ENCODE measurements at places on chromosomes 5 and 9.

GRCh38 chr5:89471115-89471514, 588.1 kb upstream of the MEF2C start:
- DNase-seq = no peak

GRCh38 chr5:153212471-153212870, 278.0 kb upstream of the GRIA1 start:
- no peak for DNase-seq

GRCh38 chr5:51383131-51384121, at the start of gene ISL1:
ISL1 (plus strand) TSS chr5:51383448; CDS start chr5:51383672, 224 bp downstream.
- no peak for DNase-seq

DNA sequence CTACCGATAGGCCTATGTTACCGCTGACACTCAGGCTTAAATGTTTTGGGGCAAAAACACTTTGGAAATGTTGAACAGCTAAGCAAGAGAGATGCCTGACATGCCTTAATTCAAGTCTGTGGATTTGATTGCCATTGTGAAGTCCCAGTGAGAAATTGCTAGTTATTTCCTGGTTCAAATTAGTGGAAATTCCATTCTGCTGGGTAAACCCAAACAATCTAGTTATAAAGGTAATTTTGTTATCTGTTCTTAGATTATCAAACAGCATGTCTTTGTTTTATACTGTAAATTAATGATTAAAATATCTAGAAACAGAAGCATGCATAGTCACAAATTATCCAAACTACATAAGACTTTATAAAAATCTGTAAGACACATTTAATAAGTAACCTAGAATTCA, 96.6 kb downstream of the PJA2 start:
- DNase-seq = no peak

- DNase-seq = peak; percentile 56
These were observed 861 bp downstream of the UBQLN1 start for GRCh38 chr9:83706676-83707517.

GRCh38 chr5:97838214-97838613, 655.2 kb upstream of the RIOK2 start:
- no peak for DNase-seq

GRCh38 chr5:139368613-139369012, 14.5 kb downstream of the SLC23A1 start:
- no peak for DNase-seq

DNA sequence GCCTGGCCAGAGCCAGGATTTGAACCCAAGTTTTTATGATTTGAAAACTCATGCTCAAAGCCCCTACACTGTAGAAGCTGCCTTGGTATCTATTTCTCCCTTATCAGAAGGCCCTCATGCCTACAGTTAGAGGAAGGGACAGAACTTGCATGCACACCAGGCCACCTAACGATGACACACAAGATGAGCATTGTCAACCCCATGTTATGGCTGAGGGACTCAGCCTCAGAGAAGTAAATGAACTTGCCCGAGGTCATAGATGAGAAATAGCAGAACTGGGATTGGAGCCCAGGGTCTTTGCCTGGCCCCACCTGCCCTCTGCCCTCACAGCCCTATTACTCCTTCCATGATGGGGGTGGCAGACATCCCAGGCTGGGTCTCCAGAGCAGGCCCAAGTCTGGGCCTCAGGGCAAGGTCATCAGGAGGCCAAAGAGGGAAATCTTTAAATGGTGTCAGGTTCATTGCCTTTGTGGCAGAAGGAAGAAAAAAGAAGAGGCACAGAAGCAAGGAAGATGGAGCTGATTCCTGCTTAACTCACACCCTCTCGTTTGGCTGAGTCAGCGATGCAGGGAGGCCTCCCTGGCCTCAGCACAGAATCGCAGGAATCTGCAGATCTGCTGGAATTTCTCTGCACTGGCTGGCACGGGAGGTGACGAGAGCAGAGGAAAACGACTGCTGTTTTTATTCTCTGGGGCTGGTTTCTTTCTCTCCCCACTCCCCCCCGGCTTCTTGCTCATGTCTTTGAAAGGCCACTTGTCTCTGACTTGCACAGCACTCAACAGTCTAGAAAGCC, 20.6 kb upstream of the CRB2 start:
- DNase-seq = no peak

DNA sequence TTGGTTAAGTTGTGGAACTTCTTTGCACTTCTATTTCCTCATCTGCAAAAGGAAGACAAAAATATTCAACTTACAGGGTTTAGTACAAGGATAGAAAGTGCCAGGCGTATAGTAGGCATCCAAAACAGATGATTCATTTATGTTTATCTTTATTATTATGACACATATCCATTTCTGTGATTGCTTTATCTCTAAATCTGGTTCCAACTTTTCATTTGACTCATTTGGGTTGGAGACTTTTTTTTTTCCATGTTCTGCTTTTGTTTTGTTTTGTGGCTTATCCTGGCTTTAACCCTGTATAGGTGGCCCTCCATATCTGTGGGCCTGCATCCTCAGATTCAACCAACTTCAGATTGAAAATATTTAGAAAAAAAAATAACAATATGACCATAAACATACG, 186.7 kb upstream of the SLC24A2 start:
- no peak for DNase-seq

DNA sequence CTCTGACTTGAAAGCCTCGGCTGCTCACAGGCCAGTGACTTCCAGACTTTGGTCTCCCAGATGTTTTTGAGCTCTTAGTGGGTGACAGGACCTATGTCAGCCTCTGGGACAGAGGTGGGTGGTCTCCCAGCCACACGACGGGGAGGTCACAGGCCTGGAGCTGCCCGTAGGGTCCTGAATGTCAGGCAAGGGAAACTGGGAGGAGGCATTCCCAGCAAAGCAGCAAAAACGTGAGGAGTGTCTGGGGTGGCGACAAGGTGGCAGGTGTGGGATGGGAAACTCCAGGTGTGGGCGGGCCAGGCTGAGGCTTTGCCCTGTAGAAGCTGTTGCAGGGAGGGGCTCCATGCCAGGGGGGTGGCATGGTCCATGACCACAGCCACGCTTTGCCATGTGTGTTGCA, 110.5 kb downstream of the CACNA1B start:
- DNase-seq = no peak

DNA sequence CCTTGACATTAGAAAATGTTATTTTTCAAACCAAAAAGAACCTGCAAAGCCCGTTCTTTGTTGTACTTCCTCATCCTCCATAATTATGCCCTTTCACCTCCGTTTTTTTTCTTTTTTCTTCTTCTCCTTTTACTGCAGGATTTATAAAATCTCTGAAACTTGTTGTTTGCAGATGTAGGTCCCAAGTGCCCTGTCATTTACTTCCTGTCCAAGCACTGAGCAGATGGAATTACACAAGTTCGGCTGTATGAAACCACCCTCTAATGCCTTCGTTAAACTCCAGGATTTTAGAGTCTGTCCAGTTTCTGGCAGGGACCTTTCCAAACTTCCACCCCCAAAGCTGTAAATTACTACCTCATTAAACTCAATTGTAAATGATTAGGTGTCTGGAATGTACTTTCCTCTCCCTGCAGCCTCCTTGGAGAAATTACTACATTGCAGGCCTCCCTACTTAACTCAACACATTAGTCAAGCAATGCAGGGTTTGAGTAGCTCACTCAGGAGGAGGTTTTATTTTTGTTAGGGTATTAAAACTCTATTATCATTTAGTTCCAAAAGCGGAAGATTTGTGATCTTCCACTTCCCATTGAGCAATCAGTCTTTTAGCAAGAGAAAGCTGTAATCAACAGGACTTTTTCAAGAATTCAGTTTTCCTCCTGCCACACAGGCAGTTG, 125.6 kb upstream of the LPAR1 start:
- no peak for DNase-seq

- no peak for DNase-seq
These were observed 51.2 kb downstream of the RALGPS1 start for GRCh38 chr9:126965541-126966428.

- DNase-seq = peak; percentile 32
These were observed 54.7 kb upstream of the SUSD3 start for GRCh38 chr9:93003552-93004407.

- no peak for DNase-seq
These were observed 148.4 kb upstream of the RORB start for GRCh38 chr9:74348777-74349176.

DNA sequence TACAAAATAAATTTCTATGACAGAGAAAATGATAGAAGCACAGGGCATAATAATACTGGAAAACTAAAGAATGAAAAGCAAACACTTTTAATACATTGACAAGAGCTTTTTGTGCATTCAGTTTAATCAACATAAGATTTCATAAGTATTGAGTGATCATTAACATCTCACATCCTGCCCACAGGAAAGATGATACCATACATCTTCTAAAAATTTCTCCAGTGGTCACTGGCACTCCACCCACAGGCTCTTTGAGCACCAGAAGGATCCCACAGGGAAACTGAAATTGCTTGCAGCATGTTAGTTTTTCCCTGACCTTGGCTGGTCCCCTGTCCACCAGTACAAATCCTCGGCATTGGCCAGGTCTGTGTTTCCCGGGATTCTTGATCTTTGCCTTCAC, 186.0 kb downstream of the CEMIP2 start:
- no peak for DNase-seq

GRCh38 chr5:12951846-12952245, 992.6 kb downstream of the DNAH5 start:
- DNase-seq = no peak

DNA sequence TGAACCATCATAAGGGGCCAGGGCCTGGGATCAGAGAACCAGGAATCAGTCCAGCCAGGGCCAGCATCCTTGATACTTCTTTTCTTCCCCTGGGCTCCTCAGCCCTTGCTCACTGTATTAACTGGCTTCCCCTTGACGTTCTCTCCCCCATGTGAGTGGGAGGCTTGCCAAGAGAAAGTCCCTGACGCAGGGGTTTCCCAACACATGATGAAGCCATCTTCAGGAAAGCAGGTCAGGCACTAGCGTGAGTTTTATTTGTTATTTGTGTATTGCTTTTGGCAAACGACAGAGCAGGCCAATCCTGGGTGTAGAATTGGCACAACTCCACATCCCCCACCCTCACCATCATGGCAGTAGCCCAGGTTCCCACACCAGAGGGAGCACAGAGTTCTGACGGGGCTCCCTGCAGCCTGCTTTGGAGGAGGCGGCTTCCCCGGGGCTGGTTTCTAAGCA, 165.5 kb upstream of the NFIL3 start:
- DNase-seq = no peak

- no peak for DNase-seq
These were observed 66.1 kb upstream of the SMC5 start for GRCh38 chr9:70192707-70193106.

DNA sequence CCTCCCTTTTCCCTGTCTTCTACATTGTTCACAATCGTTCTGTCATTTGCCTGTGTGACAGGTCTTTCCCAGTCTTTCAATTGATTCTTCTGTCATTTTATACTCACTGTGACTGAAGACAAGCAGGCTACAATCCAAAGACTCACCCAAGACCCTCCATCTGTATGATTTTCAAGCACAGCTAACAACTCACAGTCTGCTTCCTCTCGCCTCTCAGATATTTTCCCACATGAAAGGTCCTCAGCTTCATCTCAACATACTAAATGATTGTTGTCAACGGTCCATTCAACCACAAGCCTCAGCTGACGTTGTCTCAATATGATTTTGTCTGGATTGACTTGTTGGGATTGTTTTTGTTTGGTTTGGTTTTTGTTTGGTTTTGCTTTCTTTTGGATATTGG, 346.5 kb downstream of the NFIB start:
- DNase-seq = no peak

DNA sequence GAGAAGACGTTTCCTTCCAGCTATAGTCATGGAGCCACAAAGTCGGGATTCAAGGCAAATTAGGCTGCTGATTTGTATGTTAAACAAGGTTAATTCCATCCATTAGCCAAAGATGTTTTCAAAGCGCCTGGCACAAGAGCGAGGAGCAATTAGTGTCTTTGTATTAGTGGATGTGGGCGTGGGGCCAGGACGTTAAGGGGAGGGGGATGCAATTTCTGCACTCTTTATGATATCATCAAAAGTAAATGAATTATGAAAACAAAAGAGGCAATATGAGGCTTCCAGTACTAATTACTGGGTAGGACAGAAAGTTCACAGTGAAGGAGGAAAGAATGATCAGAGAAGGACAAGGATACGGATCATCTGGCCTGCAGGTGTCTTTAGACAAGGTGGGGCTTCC, 230.9 kb upstream of the MSX2 start:
- no peak for DNase-seq

DNA sequence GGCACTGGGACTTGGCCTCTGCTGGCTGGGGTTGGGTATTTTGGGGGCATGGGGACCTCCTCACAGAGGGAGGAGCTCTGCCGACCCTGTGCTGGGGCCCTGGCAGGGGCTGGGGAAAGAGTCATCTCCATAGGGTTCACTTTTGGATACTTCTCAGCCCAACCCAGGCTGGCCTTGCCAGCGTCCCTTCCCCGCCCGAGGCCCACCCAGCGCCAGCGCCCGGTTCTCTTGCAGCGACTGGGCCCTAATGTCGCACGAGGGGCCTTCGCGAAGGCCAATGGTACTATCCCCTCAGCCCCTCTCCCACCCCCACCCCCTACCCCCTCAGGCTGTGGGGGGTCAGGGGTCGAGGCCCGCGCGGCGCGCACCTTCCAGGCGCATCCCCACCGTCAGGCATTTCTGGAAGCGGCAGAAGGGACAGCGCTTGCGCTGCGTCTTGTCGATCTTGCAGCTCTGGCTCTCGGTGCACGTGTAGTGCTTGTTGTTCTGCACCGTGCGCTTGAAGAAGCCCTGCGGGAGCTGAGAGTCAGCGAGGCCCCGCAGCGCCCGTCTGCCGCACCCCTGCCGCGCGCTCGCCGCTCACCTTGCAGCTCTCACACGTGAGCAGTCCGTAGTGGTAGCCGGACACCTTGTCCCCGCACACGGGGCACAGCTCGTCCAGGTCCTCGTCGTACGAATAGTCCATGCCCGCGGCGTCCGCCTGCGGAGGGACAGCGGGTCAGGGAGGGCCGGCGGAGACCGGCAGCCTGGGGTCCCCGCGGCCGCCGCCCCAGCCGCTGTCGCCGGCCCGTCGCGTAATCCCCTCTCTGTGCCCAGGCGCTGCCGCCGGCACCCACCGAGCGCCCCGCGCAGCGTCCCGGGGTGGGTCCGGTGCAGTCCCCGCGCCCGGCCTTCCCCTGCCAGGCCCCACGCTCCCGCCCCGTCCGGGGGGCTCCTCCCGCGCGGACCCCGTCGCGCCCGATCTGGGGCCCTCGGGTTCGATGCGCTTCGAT, 4.2 kb downstream of the NR5A1 start:
- no peak for DNase-seq

DNA sequence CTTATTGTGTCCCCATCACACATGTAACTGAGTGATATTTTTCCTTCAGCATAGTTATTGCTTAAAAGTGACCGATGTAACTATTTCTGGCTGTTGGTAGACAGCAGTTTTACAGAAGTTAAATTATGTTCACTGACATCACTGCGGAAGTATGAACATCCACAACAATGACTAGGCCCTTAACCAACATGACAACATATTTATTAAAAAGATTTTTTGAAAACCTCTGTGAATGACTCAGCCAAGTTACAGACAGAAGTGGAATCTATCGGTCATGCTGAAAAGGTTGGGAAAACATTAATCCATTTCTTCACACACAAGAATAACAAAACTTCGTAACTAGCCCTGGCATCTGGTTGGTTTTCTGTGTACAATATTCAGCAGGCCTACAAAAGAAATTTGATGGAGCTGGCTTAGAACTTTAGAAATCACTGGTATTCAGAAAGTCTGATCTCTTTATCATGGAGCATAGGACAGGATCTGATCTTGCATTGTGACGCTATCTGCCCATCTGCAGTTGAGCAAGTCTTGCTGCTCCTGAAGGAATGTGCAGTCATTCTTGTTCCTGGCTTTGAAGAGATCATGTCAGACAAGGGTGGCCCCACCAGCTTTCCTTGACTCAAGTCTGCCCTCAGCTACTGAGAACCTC, 6.5 kb downstream of the GLIS3 start:
- DNase-seq = no peak

- DNase-seq = no peak
These were observed 26.6 kb downstream of the OTULINL start for GRCh38 chr5:14608169-14608568.
